ENCODE measurements at places on chromosomes 7 and 10.

DNA sequence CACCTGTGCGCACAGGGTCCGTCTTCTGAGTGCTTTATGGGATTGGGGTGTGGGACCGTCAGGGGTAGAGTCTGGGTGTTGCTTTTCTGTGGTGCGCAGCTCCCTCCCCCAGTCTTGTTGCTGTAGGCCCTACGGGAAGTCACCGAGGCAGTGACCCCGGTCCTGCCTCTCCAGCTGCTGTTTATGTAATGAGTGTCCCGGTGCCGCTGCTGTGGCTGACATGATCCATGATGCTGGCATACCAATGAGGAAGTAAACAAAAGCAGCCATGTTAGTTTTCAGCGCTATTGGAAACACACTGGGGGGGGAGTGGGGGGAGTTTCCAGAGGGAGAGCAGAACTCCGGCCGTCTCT is 1.1 kb downstream of the TRIM8 start:
- DNase-seq, result no peak

- DNase-seq, result no peak
These were observed 23.4 kb upstream of the DPYSL4 start for GRCh38 chr10:132163278-132163765.

GRCh38 chr10:18449611-18450026 is 201.8 kb downstream of the NSUN6 start:
- DNase-seq, result no peak

DNA sequence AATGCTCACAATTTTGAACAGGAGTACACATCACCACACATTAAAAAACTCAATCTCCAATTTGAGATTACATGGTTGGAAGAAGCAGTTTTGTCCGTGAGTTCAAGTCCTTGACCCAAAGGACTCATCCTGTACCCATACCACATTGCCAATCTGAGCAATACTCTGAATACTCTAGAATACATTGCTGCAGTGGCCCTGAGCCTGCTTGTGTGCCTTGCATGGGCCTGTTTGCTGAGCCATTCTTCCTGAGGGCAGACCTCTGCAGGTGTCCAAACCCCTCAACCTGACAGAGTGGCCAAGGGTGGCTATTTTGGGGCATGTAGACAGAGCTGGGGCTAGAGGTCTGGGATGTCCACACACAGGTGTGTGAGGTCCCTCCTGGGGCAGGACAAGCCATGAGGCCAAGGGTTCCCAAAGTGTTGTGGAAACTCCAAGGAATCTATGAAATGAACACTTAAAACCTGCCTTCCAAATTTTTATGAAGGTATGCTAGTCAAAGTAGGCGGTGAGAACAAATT is 15.5 kb downstream of the AGMO start:
- no peak for DNase-seq

- DNase-seq, result no peak
These were observed 64.0 kb downstream of the CACNB2 start for GRCh38 chr10:18204039-18204835.

DNA sequence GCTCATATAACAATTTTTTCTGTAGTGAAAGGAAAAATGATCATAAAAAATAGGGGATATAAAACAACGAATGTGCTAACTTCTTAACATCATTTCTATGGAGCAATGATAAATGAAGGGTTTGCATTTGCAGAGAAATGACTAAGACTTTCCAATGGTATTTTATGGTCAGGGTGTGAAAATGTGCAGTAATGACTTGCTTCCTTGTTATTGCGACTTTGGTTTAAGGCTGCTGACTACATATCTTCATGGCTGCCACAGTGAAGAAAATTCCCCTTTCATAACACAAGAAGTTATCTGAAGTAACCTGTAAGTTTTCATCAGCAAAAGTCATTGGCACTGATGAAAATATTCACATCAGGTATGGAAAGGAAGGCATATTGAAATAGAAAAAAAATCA is 166.1 kb upstream of the NRG3 start:
- DNase-seq, result no peak

GRCh38 chr7:36967387-36967786 is 243.1 kb upstream of the AOAH start:
- no peak for DNase-seq

DNA sequence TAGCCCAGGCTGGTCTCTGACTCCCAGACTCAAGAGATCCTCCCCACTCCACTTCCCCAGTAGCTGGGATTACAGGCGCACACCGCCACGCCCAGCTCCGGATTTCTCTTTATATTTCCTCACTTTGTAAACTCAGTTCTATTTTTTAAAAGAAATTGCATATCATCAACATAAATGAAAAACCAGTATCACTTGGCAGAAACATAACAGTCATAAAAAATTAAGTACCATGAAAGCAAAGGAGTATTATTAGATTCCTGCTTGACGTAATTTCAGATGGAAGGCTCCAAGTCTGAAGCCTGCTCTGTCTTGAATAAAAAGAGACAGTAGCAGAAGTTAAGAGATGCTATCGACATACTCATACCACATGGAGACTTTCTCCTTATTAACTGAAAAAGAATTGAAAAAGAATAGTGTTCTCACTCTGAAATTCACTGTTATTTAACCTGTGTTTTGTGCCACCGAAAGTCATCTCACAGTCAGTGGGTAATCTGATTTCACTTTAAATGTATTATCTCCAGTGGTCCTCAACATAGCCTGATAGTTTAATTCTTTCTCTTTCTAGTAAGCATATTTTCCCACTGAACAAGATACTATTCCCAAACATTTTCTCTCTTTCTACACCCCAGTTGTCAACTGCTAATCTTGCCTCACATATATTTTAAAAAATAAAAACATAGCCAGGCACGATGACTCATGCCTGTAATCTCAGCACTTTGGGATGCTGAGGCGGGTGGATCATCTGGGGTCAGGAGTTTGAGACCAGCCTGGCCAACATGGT is 40.3 kb upstream of the ADRB1 start:
- DNase-seq, result no peak

DNA sequence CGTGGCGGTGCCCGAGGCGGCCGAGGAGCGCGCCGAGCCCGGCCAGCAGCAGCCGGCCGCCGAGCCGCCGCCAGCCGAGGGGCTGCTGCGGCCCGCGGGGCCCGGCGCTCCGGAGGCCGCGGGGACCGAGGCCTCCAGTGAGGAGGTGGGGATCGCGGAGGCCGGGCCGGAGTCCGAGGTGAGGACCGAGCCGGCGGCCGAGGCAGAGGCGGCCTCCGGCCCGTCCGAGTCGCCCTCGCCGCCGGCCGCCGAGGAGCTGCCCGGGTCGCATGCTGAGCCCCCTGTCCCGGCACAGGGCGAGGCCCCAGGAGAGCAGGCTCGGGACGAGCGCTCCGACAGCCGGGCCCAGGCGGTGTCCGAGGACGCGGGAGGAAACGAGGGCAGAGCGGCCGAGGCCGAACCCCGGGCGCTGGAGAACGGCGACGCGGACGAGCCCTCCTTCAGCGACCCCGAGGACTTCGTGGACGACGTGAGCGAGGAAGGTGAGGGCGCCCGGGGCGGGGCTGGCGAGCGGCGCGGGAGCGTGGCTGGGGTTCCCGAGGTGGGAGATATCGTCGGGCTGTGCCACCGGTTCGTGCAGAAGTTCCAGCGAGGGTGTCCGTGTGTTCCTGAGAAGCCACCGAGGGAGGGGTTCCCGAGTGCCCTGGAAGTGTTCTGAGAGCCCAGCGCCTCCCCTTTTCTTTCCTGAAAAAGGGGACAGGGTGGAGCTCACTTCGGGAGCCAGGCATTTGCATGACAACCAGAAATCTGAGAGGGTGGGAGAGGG is 495 bp downstream of the EIF3B start:
- DNase-seq, result no peak

DNA sequence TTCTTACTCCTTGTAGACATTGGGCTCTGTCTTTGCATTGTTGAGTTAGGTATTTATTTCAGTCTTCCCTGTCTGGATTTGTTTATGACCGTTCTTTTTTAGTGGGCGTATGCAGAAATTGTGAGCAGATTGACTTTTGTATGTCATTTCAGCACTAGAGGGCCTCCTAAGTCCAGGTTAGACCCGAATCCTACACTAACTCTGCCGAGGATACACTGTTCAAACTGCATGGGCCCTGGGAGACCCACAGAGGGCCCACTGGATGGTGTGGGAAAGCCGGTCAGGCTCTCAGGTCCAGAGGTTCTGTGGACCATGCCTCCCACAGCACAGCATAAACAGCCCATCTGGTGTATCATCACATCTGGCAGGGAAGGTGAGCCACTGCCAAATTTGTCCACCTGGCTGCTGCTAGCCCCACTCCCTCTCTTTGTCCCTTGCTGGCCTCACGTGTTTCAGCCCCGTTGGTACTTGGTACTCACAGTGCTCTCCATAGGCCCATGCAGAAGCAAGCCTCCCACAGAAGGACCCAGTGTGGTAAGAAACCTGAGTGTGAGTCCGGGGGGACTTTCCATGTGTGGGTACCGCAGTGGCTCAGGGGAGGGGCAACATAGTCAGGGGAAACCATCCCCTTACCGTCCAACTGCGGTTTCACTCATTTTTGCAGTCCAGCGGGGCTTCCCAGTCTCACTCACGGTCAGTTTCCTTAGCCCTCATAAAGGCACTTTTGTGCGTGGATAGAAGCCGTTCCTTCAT is 112.8 kb downstream of the APBB1IP start:
- no peak for DNase-seq

DNA sequence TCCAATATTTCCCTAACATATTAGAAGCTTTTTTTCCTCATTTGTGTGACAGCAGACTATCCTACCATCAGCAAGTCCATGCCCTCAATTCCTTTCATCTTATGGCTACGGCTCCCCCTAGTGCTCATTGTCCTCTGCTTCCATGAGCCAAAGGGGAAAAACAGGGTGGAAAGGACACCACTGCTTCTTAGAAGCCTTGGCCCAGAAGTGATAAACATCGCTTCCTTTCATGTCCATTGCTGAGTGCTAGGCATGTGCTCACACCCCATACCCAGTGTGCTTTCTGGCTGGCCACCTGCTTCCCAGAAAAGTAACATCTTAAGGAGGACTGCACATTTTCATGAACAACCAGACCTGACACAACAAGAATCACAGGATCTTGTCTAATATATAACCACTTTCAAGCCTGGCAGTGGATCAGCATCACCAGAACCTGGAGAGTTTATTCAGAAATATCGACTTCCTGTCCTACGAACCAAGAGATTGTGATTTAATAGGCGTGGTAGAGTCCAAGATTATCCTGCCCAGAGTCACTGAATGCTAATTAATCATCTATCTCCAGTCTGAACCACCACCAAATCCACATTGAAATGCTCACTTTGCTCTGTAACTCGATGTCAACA is 650.5 kb upstream of the SORCS1 start:
- DNase-seq, result no peak

DNA sequence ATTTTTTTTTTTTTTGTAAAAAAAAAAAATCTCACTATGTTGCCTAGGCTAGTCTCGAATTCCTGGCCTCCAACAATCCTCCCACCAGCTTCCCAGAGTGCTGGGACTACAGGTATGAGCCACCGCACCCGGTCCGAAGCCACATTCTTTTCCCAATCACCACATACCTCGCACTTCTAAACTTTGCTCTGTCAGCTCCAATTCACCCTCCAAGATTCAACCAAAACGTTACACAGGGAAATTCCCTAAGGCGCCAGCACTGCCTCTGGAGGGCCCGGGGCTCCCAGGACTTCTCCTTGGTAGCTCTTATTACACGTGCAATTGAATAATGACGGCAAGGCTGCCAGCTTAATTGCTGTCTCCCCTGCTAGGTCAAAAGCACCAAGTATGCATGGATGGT is 10.3 kb upstream of the DNAAF5 start:
- no peak for DNase-seq

- DNase-seq, result no peak
These were observed 87.7 kb upstream of the EGR2 start for GRCh38 chr10:62903828-62904227.

- DNase-seq, result no peak
These were observed 455.6 kb downstream of the INHBA start for GRCh38 chr7:41247143-41247865.

GRCh38 chr7:29749701-29750321 is 56.5 kb upstream of the WIPF3 start:
- no peak for DNase-seq

DNA sequence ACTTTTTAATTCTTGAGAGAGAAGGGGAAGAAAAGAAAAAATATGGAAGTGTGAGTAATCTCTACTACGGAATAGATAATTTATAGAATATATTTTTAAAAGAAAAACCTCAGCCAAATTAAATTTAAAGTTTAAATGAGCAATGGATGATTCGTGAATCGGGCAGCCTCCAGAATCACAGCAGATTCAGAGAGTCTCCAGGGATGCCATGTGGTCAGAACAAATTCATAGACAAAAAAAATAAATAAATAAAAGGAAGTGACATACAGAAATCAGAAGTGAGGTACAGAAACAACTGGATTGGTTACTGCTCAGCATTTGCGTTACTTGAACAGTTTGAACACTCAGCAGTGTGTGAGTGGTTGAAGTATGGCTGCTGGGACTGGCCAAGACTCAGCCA is 53.0 kb downstream of the PHYHIPL start:
- no peak for DNase-seq

DNA sequence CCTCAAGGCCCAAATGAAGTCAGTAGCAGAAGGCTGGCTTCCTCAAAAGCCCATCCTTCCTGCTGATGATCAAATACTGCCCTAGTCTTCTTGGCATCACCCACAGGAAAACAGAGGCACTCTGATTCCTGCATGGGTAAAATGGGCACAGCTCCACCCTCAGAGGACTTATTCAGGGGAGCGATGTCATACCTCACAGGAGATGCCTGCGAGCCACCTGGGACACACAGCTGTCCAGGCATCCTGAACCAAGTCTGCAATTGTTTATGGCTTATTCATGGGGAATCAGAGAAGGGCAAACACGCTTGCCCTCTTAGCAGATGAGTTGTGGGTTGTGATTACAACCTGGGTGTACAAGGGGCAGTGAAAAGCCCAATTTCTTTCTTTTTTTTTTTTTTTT is 22.0 kb upstream of the LMTK2 start:
- DNase-seq, result no peak

DNA sequence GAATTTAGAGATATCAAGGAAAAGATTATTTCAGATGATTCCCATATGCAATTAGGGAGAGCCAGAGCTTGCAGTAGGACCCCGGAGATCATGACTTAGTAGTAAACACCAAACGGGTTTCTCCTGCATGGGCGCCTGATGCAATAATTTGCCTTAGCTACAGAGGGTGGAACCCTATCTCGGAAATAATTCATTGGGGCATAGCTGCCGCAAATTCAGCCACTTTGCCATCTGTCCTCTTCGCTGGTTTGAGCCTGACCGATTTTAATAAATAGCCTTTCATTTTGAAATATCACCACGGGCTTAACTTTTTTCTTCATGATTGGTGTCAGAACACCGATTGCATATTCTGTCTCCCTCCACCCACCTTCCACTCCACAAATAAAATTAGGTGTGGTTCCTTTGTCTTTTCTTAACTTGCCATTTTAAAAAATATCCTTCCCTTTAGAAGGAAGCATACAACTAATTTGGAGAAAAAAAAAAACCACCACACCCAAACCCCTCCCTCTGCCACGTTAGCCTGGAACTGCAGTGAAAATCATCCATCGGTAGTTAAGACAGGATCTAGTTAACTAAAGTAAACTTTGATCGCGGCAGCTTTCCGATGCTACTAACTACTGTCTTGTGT is 1.4 kb downstream of the GARS1 start:
- DNase-seq, result no peak

GRCh38 chr7:142548978-142549377 is 200.3 kb upstream of the PRSS1 start:
- DNase-seq, result no peak

GRCh38 chr10:11797281-11797680 is 25.9 kb upstream of the PROSER2 start:
- no peak for DNase-seq

- no peak for DNase-seq
These were observed 83.6 kb upstream of the CXCL12 start for GRCh38 chr10:44468525-44468924.

Measured in activated T-helper 1 cell treated with anti-CD3 and anti-CD28 coated beads, Interleukin-2, amount 50 U/mL, for 16 hours (primary cell).